ENCODE measurements at places on chromosomes 3 and 15. TPM values are rescaled to one million over a fixed set of nuclear protein-coding genes. Genes with fewer than 3 reads are reported as not detected.

DNA sequence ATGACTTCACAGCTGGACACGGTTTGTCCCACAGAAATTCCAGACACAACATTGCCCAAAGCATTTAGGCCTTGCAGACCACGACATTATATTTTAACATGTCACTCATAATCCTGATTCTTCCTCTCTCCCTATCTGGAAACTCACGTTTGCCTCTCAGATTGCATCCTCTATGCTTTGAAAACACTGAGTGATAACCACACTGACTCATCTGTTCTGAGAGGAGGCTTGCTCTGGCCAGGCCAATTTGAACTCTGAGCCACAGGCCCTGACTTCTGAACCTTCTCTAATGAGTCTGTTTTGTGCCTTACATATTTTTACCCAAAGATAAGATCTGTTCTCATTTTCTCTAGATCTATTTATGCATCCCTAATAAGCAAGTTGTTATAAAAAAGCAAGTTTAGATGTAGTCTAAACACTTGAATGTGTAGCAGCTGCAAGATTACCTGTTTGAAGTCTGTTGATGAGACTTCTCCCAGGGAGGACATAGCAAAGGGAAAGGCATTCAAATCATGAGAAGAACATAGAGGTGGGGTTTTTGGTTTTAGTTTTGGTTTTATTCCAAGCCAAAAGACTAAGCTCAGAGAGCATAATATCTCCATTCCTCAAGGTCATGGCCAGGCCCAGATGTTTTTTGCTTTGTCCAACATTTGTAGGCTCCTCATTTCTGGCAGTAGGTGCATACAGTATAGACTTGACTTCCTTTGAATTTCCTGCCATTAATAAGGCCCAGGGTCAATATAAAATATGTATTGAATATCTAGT lies 234.4 kb upstream of the LRTM1 start:
- no peak for DNase-seq

The EPHA6 gene
- 14.3 TPM for total RNA-seq

DNA sequence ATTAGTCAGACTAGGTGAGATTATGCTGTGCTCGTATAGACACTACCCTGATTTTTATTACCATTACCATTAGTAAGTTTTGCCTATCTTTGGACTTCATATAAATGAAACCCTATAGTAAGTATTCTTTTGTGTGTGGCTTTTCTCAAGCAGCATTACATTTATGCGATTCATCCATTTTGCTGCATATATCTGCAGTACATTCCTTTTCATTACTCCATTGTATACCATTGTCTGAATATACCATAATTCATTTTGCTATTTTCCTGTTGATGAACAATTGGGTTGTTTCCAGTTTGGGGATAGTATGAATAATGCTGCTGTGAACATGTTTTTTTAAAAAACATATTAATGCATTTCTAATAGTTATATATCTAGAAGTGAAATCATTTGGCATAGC lies 45.3 kb downstream of the TMEM212 start:
- no peak for DNase-seq

GRCh38 chr3:66518126-66518525 lies 17.3 kb upstream of the LRIG1 start:
- DNase-seq: no peak

GRCh38 chr15:40276927-40277326 lies 5.9 kb downstream of the ANKRD63 start:
- DNase-seq: no peak

- DNase-seq: no peak
These were observed 129.0 kb upstream of the ARHGEF3 start for GRCh38 chr3:56930706-56931105.

- DNase-seq: no peak
These were observed 28.0 kb downstream of the GLDN start for GRCh38 chr15:51369451-51369761.

Data from hepatocyte (in vitro differentiated cells).